ENCODE measurements at places on chromosomes 5 and 9.

DNA sequence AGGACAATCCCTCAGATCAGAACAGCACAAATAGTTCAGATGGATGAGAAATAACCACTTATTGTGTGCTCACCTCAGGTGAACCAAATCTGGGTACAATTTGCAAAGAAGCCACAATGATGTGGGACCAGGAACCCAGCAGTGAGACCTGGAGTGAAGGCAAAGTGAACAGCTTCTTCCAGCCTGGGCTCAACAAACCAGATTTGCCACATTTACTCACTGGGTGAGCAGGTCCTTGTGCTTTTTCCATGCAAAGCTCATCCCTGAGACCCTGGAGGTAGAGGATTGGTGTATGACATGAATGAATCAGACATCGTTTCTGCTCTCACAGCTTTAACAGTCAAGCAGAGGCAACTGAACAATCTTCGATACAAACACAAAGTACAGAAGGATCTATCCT lies 29.1 kb upstream of the GRIA1 start:
- DNase-seq = no peak

- no peak for DNase-seq
Observed at GRCh38 chr9:125556046-125556721, 150.8 kb downstream of the MAPKAP1 start.

DNA sequence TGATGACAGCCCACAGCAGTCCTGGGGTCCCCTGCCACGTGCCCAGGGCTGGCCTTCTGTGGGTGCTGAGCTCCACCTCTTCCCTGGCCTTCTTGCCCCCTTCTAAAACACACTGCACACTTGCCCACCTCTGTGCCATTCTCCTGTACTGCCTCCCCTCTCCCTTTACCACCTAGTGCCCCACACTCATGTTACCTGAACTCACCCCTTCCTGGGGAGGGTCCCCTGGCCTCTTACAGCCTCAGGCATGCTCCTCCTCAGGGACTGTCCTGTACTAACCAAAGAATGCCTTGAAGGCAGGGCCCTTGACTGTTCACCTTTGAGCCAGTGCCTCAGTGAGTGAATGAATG lies 60.3 kb downstream of the FGF18 start:
- DNase-seq = no peak

DNA sequence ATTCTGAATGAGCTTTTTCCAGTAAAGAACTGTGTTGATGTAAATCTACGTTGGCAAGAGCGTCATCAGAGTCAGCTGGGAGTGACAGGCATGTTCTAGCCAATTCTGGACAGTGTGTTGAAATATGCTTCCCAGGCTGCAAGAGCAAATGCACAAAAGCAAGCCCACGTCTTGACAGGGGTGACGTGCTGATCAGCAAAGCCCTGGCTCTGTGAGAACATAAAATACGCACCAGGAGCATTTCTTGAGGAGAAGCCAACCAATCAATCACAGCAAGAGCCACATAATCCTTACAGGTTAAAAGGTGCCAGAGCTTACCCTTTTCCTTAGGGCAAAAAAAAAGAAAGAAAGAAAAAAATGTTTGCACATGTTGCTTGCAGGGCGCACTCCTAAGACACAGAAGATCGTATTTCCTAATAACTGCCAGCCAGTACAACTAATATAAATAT lies 148.1 kb downstream of the PDE4D start:
- DNase-seq = no peak

GRCh38 chr5:60437308-60437707 lies 262.7 kb downstream of the DEPDC1B start:
- DNase-seq = no peak

DNA sequence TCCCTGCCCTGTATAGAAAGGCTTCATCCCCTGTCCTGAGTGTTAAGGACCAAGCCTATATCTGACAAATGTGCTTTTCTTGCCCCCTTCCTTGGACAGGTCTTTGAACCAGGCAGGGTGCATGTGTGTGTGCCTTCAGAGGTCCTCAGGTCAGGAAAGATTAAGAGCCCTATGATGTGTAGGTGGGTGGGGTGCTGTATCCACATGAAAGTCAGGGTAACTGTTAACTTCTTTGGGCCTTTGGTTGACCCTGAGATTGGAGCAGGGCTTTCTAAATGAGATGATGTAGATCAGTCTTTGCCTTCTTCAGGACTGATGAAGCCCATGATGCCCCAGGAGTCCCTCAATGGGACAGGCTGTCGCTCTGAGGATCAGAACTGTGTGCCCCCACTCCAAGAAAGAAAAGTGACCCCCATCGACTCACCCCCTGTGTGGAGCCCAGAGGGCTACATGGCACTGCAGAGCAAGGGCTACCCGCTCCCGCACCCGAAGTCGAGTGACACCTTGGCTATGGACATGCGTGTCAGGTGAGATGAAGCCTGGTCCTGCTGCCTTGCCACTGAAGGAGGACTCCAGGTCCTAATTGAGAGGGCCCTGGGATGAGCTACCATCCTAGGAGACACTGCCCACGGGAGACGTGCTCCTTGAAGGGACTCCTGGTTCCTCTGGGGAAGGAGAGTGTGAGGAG lies 29.4 kb upstream of the POMT1 start:
- no peak for DNase-seq

DNA sequence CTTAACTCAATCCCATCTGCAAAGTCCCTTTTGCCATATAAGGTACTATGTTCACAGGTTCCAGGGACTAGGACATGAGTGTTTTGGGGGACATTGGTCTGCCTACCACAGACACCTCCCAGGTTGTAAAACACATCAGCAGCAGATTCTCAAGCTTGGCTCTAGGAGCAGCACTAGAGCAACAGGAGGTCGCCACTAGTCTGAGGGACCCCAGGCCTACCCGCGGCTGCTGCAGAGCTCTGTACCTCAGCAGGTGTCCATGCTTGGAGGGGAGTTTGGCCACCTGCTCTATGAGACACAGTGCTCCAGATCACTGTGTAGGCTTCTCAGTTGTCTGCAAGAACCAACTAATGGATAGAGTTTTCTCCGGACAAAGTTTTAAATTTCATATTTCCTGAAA lies 262.2 kb upstream of the ARRDC3 start:
- no peak for DNase-seq

DNA sequence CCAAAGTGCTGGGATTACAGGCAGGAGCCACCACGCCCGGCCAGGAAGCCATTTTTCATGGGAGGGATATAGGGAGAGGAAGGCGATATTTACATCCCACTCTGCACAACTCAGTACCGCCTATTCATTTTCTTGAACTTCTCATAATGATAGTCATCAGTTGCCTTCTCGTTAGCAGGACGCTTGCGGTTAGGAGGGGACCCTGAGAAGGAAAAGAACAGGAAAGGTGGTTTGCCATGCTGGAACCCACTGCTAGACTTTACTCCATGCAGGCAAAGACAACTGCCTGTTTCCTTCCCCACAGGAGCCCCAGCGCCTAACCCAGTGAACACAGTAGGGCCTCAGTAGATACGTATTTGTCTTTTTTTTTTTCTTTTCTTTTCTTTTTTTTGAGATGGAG lies 4.1 kb upstream of the TOR1A start:
- DNase-seq = no peak

- DNase-seq = no peak
Observed at GRCh38 chr9:114207034-114207810, 51.9 kb downstream of the COL27A1 start.

- DNase-seq = no peak
Observed at GRCh38 chr5:71932131-71932654, 175.1 kb upstream of the MAP1B start.

GRCh38 chr9:83535736-83536135 lies 2.5 kb downstream of the FRMD3 start:
- no peak for DNase-seq

- DNase-seq = no peak
Observed at GRCh38 chr9:136787690-136788400, 3.3 kb upstream of the TMEM141 start.

- no peak for DNase-seq
Observed at GRCh38 chr9:130285271-130285670, 19.7 kb downstream of the HMCN2 start.

DNA sequence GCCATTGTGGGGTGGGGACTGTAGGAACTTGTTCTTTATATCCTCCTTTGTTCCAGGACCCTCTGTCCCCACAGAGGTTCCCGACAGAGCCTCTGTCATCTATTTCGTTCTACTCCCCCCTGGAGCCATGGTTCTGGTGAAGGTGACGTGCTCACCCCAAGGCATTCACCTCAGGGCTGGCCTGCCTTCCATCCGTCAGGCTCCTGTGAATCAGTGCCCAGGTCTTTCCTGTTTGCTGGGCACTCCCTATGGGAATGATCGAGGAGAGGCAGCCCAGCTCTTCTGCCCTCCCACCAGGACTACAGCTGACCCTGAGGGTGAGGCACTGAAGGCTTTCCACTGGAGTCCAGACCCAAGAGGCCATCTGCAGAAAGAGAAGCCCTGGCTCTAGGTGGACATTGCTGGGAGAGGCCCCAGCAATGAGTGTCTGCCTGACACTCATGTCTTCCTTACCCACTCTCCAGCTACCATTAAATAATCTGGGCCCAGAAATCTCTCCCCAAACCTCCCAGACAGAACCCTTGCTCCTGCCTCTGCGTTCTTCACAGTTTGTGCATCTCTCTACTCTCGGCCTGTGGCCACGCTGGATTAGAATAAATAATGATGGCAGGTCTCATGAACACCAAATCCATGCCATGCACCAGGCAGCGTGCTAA lies 214.2 kb downstream of the FSTL4 start:
- DNase-seq = no peak

- no peak for DNase-seq
Observed at GRCh38 chr5:10524376-10525123, 39.3 kb upstream of the ANKRD33B start.

DNA sequence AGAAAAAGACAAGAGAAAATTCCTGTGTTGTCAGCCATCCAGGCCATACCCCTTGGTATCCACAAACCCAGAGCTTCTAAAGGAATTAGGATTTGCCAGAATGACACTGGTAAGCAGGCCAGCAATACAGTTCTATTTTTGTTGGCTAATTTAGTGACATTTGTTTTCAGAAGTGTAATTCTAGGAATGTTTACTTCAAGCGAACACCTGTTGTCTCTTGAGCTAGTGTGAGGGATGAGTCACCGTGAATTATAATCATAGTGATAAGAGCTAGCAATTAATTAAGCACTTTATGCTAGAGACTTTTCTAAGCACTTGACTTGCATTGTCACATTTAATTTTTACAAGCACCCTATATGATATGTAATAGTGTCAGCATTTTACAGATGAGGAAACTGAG lies 99.2 kb downstream of the PRKACG start:
- no peak for DNase-seq

DNA sequence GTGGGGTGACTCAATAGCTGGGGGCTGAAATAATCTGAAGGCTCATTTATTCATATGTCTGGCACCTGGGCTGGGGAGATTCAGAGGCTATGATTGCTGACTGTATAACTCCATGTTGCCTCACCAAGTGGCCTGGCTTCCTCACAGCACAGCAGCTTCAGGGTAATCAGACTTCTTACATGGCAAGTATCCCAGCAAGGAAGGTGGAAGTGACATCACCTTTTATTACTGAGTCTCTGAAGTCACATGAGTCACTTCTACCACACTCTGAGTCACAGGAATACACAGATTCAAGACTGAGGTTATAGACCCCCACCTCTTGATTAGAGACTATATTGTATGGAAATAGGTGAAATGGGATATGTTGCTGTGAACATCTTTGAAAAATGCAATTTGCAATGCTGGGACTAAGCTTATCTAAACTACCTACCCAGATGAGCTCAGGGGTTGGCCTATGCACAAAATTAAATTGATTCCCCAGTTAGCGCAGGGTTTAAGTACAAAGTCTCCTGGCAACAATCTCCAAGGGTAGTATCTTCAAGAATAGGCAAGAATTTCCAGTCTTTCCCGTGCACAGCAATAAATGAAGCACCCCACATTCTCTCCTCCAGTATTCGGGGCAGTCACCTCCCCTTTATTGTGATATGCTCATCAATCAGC lies 553.1 kb downstream of the LRRC70 start:
- DNase-seq = no peak

DNA sequence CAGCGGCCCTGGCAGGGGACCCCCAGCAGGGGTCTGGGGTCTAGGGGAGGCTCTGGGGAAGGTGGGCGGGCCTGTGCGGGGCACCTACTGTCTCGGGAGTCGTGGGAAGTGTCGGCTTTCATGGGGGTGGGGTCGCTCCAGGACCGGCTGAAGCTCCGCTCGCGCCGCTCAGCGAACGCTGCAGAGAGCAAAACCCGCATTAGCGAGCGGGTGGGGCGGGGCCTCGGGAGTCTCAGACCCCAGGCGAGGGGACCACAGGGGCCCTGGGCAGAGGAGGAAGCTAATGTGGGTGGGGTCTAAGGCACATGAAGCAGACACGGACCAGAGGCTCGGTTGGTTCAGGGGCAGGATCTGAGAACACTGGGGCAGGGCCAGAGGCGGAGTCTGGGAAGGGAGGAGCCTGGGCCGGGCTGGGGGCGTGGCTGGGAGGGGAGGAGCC lies 5.5 kb downstream of the NSMF start:
- DNase-seq = no peak

DNA sequence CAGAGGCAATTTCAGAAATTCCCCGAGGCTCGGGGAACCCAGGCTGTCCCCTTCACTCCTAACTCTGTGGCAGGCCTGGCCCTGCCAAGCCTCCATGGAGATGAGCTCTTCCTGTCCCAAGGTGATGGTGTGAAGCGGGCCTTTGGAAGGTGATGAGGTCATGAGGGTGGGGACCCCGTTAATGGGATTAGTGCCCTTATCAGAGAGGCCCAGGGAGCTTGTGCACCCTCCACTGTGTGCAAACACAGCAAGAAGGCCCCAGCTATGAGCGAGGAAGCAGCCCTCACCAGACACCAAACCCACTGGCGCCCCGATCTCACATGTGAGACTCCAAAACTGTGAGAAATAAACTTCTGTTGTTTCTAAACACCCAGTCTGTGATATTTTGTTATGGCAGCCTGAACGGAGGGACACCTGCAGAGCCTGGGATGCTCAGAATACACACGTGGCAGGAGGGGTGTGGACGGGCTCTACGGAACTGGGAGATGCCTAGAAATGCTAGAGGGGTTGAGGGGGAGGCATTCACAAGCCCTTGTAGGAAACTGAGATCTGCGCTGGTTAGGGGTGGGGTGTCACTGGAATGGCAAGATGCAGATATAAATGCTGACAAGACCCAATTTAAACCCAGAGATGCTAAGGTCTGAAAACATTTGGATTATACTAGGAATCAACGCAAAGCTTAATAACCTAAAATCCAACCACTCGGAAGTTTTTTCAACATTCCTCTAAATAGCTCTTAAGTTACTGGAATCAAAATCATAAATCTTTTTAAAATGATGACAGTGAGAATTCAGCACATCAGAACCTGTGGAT lies 46.9 kb downstream of the ADAMTS2 start:
- DNase-seq = no peak
